ENCODE measurements at places on chromosomes 6 and 20.

GRCh38 chr6:38671885-38672467 is 31.0 kb downstream of the GLO1 start:
- no peak for DNase-seq

DNA sequence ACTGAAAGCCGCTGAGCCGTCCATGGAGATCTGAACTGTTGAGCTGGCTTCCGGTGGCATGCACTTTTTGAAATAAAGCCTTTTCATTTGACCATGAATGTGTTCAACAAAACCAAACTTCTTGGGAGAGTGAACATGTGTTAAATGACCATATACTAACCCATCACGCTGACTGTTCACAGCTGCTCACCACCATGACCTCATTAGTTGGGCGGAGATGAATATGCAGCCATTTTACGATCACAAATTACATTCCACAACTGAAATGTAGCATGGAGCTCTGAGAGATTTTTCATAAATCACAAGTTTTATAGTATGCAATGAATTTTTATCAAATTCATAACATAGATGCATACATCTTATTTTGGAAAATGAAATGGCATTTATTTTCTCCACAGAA is 4.2 kb downstream of the RAMACL start:
- no peak for DNase-seq

DNA sequence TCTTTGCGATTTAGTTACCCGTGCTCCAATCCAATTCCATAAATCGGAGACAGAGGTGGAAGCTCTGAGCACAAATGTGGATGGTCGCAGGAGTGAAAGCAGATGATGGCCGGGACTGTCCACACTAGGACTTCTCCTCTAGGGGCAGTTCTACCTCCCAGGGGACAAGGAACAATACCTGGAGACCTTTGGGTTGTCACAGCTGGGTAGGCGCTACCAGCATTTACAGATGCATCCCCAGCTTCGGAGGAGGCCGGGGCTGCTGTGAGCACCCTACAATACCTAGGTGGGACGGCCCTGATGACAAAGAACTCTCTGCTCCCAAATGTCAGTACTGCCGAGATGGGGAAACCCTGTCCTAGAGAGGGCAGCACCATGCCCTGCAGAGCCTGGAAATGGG is 195.9 kb upstream of the CDH4 start:
- no peak for DNase-seq

GRCh38 chr6:50850223-50851048 is 31.8 kb downstream of the TFAP2B start:
- no peak for DNase-seq

DNA sequence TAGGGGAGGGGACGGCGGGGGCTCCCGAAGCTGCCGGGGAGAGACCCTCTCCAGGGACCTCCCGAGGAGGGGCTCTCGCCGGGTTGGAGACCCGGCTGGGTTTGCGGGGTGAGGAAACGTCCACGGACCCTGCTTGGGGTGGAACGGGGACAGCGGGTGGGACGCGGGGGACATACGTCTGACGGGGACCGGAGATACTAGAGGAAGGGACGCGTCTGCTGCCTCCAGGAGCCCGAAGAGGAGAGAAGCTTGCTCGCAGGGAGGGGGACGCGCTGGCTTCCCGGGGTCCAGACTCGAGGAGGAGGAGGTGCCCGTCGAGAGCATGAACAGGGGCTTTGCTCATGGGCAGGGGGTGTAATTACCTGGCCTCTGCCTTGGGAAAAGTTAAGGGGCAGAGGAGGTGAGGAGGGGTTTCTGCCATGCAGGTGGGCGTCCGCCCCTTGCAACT is 593 bp downstream of the DNMT3B start:
- no peak for DNase-seq

GRCh38 chr6:119442776-119443184 is 93.2 kb upstream of the MAN1A1 start:
- DNase-seq: no peak

GRCh38 chr6:134733801-134734200 is 216.1 kb downstream of the ALDH8A1 start:
- no peak for DNase-seq

DNA sequence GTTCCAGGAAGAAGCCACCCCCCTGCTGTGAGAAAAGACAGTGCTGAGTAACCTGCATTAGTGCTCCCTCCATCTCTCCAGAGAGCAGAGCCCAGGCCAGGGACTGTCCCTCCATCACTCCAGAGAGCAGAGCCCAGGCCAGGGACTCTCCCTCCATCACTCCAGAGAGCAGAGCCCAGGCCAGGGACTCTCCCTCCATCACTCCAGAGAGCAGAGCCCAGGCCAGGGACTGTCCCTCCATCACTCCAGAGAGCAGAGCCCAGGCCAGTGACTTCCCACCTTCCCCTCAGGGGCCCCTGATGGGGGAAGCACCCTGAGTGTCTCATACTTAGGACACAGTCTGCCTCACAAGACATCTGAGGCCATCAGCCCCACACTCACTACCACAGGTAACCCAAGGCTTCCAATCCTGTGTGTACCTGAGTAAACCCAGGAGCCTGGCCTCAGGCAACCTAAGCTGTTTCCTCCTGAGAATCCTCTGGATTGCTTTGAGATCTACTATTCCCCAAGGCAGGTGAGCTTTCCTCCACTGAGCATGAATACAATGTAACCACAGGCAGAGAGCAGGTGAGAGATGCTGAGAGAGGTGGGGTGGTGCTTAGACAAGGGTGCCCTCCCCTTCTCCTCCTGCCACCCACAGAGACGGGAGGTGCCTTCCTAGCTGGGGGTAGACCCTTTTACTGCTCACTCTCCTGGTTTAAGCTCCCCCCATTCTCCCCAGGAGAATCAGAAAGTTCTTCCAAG is 4.9 kb downstream of the TBXT start:
- no peak for DNase-seq

GRCh38 chr6:144479991-144480390 is 194.9 kb downstream of the UTRN start:
- DNase-seq: no peak

DNA sequence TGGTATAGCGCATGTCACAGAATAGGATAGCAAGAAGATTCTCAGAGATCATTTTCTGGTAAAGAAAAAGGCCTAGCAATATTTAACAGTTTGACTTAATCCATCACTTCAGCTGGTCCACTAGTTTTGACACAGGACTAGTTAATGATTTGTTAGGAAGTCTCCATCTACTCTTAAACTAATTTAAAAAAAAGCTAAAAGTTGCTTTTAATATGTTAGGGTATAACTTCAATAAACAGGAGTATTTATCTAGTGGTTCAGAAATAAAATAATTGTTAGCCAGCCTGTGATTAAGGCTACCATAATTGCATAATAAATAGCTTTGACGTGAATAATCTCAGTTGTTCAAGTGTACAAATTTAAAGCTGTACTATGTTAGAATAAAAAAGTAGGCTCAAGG is 195.6 kb downstream of the FUT9 start:
- no peak for DNase-seq

DNA sequence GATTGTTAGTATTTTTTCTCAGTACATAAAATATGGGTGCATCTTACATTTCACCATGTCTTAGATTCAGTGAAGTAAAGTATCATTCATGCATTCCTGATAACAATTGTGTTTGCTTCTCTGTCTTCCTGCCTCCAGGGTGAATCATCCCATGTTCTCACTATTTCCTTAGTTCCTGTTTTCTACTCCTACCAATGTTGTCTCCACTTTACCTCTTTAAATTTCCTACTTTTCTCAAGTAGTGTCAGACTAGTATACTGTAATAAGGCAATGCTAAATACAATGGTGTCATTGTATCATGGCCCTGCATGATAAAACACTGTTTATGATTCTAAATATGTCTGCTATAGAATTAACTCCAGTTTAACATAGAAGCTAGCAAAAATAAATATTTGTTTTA is 37.4 kb upstream of the GABRR1 start:
- DNase-seq: no peak

- no peak for DNase-seq
These were observed 40.2 kb downstream of the ITCH start for GRCh38 chr20:34403063-34403827.

DNA sequence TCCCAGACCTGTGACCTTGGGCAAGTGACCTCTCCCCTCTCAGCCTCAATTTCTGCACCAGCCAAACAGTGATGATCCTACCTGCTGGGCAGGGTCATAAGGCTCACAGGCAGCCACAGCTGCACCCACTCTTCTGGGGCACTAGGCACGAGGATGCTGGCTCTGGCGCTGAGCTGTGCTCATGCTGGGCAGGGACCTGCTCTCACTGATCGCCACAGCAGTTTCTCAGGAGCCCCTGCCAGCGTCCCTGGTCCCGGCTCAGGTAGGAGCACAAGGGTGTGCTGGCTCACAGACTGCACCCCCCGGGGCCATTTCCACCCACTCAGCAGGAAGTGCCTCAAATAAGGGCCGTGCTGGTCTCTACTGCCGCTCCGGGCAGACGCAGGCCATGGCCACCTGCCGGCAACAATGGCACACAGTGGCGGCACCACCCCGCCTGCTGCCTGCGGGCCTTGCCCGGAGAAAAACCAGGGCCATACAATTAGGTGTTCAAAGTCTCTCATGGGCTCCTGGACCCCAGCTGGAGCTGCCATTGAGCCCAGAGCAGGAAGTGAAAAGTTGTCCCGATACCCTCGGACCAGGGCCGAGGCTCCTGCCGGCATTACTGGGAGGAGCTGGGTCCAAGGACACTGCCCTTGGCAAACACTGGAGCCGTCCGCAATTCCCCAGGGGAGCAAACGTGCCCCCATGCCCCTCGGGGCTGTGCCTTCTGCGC is 4.6 kb upstream of the CABLES2 start:
- DNase-seq: no peak

DNA sequence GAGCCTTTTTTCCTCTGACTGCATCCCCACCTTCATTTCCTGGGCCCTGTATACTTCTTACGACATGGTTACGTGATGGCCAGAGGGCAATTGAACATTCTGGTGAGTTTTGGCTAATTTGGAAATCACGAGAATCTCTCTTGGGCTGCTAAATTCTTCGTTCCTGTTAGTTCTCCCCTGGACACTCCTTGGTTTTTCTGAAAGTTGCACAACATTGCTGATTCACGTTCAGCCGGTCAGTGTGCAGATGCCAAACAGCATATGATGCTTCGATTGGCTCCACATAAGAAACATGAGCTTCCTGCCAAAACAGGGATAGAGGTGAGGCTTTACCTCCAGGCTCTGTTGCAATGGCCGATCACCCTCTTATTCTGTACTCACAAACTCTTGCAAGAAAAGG is 119.4 kb upstream of the LY86 start:
- no peak for DNase-seq

- peak; percentile 86 for DNase-seq
These were observed 1.2 kb upstream of the C6orf62 start for GRCh38 chr6:24720131-24720603.

GRCh38 chr6:149455031-149455732 is 29.6 kb downstream of the ZC3H12D start:
- no peak for DNase-seq

GRCh38 chr20:3545401-3545925 is 74.6 kb downstream of the ATRN start:
- DNase-seq: no peak

GRCh38 chr6:24480705-24481104 is 8.7 kb downstream of the GPLD1 start:
- DNase-seq: no peak

GRCh38 chr6:166470029-166470862 is 87.5 kb upstream of the MPC1 start:
- no peak for DNase-seq

- no peak for DNase-seq
These were observed 152.3 kb upstream of the THEMIS start for GRCh38 chr6:128053109-128053508.

DNA sequence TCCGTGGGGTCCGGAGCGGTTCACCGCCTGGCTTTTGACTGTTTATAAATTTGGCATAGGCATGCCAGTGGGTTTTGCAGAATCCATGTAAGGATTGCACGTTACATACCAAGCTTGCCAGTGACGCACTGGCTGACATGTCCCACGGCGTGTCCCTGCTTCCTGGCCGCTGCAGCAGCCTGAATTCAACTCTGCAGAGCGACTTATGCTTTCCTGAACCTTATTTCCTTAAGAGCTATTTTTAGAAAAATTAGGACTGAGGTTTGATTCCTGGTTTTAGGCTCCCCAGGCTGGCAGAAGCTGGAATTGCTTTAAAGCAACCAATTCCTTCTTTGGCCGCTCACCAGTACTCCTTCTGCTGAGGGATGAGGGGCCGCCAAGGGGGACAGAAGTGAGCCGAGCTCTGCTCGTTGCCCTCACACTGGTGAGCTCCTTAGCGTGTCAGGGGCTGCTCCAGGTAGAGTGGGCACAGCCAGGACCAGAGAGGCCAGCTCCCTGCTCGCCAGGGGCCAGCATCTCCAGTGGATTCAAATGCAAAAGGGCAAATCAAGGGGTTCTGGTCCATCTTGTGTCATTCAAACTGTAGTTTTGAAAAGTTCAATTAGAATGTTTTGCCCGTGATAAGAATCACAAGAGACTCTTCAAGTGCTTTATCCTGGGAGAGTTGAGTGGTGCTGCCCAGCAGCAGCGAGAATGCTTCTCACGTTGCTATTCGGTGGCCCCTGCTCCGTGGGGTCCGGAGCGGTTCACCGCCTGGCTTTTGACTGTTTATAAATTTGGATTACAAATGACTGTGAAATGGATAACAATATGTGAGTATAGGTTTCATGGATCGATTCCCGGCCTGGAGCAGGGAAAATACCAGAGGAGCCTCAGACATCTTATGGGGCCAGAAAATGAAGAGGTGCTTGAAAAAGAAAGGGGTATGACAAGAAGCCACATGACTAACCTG is 17.5 kb upstream of the IRF4 start:
- no peak for DNase-seq

DNA sequence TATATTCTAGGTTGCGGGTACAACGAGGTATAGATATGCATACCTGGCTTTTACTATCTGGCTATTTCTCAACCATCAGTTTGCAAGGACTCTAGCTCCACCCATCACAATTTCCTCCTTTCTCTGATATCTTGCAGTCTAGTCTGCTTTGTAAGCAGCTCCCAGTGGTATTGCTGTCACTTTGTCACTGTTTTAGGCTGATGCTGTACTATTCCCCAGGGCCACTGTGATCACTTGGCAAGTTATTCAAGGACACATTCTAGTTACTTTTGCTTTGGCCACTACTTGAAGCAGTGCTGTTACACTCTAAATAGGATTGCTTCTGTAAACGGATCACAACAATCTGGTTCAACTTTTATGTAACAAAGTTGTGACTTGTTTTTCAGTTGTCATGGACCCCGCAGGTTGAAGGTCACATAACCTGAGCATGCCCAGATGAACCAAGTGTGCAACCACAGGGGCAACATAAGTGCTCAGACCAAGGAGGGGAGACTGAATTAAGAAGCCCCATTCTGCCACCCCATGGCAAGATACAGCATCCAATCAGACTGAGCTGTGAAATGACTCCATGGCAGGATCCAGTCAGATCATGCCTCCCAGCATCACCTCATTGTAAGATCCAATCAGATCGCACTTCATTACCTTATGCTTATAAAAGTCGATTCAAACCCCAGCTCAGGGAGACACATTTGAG is 588.4 kb upstream of the CITED2 start:
- DNase-seq: no peak

- no peak for DNase-seq
These were observed 98.9 kb upstream of the ZNF217 start for GRCh38 chr20:53692465-53693067.
